ENCODE measurements at places on chromosomes 7 and 10.

DNA sequence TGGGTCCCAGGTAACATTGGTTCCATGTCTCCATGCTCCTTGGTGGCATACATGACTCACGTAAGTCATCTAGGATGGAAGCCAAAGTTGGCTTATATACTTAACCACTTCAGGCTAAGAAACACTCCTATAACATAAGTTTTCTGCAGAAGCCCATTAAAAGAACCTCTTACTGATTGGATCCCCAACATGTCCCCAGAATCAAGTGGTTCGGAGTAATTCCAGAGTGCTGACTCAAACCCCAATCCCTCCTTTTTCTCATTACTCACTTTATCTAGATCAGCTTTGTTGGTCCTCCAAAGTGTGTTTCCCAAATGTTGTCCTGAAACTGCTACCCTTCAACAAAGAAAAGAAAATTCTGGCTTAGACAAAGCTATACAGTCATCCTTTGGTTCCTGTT lies 10.1 kb upstream of the ATOH7 start:
- H3K4me3 ChIP-seq, result no peak overlapping the region
- H3K27me3 ChIP-seq, result no peaks in the 10 kb centered on the region
- H3K4me1 ChIP-seq, result no peaks in the 10 kb centered on the region
- H3K27ac ChIP-seq, result no peak overlapping the region
- no peak for DNase-seq

GRCh38 chr7:77903597-77903996 lies 105.0 kb downstream of the PHTF2 start:
- no peak overlapping the region for H3K27ac ChIP-seq
- no peaks in the 10 kb centered on the region for H3K4me1 ChIP-seq
- no peaks in the 10 kb centered on the region for H3K27me3 ChIP-seq
- H3K36me3 ChIP-seq, result 0 out of 2 replicates have a peak, but pooled peaks cover 3% of the 10 kb centered on the region
- no peak overlapping the region for H3K4me3 ChIP-seq

- no peaks in the 10 kb centered on the region for H3K27me3 ChIP-seq
- H3K4me3 ChIP-seq, result no peak overlapping the region
- H3K4me1 ChIP-seq, result no peaks in the 10 kb centered on the region
- no peak overlapping the region for H3K27ac ChIP-seq
- no peak for DNase-seq
Observed at GRCh38 chr7:157620616-157621015, 283.8 kb downstream of the DNAJB6 start.

DNA sequence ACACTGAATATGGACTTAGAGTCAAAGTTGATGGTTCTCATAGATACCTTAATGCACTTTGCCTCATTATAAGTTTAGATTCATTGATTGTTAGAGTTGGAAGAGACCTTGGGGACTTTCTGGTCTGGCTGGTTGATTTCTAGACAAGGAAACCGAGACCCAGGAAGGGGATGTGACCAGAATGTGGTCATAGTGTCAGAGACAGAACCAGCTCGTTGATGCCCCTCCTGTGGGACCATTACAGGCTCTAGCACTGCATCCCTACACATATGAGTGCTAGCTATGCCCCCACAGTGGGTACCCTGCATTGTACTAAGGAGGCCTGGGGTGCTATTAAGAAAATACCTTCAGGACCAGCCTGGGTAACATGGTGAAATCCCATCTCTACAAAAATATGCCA lies 306.6 kb downstream of the CAMK1D start:
- no peaks in the 10 kb centered on the region for H3K36me3 ChIP-seq
- no peaks in the 10 kb centered on the region for H3K27me3 ChIP-seq
- no peak overlapping the region for H3K27ac ChIP-seq
- no peak overlapping the region for H3K4me3 ChIP-seq
- no peaks in the 10 kb centered on the region for H3K4me1 ChIP-seq

DNA sequence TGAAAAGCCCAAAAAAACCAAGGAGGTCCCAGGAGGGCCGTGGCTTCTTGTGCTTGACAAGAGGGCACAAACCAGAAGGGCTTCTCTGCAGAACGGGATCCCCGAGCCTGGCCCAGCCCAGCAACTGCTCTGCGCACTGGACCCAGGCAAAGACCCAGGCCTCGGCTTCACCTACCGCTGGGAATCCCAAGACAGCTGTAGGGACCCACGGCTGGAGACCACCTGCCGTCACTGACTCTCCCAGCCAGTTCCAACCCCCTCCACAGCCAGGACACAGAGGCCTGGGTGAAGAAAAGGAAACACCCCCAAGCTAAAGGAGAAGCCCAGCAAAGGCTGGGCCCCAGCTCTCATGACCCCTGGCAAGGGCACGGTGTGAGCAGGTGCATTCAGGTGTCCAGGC lies 24.3 kb downstream of the PDGFA start:
- no peak overlapping the region for H3K27ac ChIP-seq
- DNase-seq, result no peak
- peaks cover 23% of the 10 kb centered on the region for H3K36me3 ChIP-seq
- H3K4me3 ChIP-seq, result no peak overlapping the region
- H3K27me3 ChIP-seq, result no peaks in the 10 kb centered on the region

GRCh38 chr10:93815304-93816096 lies 57.8 kb downstream of the LGI1 start:
- no peak overlapping the region for H3K4me3 ChIP-seq
- H3K27ac ChIP-seq, result no peak overlapping the region
- no peaks in the 10 kb centered on the region for H3K4me1 ChIP-seq
- H3K36me3 ChIP-seq, result no peaks in the 10 kb centered on the region
- no peak for DNase-seq

All from iPS DF 6.9 (cell line).